ENCODE measurements at places on chromosomes 16 and 17.

DNA sequence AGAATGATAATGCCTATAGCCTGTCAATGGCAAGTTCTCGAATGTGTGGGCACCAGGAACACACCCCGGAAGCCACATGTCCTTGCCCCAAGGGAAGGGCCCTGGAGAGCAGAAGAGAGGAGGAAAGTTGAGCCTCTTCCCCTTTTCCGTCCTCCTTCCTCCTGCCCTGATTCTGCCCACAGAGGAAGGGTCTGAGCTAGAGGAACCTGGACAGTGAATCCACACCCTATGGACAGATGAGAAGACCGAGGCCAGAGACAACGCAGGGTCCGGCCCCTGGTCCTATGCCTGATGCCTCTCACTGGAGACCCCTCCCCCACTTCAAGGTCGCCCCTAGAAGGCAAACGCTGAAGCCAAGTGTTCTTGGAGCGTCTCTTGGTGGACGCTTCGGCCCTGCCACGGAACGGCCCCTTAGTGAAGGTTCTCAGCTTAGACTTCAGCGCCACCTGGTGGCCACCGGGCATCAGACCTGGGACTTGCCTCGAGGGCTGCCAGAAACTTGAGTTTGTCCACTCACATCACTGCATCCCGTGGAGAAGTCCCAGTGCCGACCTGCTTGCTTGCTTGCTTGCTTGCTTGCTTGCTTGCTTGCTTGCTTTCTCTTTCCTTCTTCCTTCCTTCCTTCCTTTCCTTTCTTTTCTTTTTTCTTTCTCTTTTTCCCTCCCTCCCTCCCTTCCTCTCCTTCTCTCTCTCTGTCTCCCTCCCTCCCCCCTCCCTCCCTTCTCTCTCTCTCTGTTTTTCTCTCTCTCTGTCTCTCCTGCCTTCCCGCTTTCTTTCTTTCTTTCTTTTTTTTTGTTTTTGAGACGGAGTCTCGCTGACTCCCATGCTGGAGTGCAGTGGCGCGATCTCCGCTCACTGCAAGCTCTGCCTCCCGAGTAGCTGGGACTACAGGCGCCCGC lies 20.6 kb upstream of the SPNS3 start:
- DNase-seq = peak; percentile 91

DNA sequence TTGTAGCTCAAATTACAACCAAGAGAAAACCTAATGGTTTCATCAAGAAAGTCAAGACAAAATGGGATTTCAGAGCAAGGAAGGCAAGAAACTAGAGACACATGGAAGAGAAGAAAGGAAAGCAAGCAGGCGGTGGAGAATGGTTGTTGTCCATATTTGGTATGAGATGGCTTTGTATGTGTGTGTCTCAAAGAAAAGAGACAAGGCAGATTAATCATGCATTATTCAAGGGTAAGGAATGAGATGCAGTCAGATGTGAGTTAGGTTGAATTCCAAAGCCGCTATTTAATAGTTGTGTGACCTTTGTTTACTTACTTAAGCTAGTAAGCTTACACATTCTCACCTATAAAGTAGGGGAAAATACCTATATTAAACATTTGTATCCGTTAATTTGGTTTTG lies 1029.6 kb downstream of the CDH11 start:
- no peak for DNase-seq

- DNase-seq = no peak
Measured at GRCh38 chr16:82149536-82149935, 20.5 kb downstream of the MPHOSPH6 start.

DNA sequence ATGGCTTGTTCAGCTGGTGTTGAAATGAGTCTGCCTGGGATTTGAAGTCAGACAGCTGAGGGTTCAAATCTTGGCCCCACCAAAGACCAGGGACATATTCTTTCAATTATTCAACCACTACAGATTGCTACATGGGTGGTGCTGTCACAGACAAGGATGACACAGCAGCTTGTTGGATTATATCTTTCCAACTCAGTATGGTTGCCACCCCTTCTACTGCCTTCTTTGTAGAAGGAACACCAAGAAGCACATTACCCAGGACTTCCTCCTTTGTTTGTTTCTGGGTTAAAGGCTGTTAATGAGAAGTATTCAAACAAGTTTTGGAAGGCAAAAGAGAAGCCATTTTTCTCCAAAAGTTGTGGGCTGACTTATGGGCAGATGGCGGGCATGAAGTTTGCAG lies 78.6 kb downstream of the COPRS start:
- no peak for DNase-seq
